ENCODE measurements at places on chromosomes 4 and X. TPM values are rescaled to one million over a fixed set of nuclear protein-coding genes. Genes with fewer than 3 reads are reported as not detected.

The PLP1 gene
- total RNA-seq: under 0.01 TPM

The STBD1 gene
- 5.8 TPM for total RNA-seq

- no peak for DNase-seq
Observed at GRCh38 chrX:138638996-138639395, 72.5 kb downstream of the FGF13 start.

DNA sequence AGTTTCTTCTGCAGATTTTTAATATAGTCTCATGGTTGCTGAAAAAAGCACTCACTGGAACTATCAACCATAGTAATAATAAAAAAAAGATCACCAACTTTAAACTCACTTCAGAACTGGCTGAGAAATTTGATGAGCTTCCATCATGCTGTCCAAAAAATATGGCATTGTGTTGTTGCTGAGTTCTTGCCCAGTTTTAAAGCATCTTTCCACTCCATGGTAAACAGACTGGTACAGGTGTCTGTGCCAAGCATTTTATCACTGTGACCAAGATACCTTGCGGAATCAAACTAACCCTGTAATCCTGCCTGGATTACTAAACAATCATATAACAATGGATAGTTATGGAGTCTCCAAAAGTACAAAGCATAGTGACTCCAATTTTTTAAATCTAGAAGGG is 360.3 kb upstream of the NOCT start:
- DNase-seq: no peak

The ZMAT1 gene
- 0.43 TPM for total RNA-seq
